ENCODE measurements at places on chromosomes 2 and 18.

DNA sequence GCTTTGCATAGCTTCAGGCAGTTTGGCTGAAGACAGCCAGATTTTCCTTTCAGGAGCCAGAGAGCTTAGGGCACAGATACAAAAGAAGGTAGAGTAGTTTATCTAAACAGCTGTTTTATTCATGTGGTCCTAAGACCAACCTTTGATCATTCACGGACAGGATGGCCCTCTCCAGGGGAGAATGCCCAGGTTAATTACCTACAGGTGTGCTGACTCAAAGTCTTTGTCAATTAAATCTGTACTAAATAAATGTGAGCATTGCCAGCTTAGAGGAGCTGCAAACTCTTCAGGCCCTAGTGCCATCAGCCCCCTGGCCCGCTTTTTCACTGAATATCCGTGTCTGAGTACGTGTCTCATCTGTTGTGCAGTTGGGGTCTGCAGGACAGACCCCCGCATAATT is 554.7 kb downstream of the NUP35 start:
- no peak for DNase-seq

DNA sequence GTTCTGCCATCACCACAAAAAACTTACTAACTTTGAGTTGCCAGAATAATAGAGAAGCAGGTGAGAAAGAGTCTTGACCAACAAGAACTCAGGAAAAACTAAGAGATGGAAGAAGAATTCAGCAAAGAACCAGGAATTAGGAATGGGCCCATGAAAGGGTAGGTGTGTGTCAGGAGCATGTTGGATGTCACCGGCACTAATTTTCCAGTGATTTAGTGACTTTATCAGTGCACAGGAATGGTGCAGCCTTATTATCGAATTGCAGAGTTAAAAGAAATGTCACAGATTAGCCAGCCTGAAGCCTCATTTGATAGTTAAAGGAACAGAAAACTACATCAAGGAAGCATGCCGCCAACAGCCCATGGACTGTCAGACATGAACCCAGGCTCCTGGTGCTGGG is 9.0 kb upstream of the BOD1L2 start:
- DNase-seq, result no peak

- DNase-seq, result no peak
Measured at GRCh38 chr2:72139471-72139873, 8.2 kb downstream of the CYP26B1 start.

DNA sequence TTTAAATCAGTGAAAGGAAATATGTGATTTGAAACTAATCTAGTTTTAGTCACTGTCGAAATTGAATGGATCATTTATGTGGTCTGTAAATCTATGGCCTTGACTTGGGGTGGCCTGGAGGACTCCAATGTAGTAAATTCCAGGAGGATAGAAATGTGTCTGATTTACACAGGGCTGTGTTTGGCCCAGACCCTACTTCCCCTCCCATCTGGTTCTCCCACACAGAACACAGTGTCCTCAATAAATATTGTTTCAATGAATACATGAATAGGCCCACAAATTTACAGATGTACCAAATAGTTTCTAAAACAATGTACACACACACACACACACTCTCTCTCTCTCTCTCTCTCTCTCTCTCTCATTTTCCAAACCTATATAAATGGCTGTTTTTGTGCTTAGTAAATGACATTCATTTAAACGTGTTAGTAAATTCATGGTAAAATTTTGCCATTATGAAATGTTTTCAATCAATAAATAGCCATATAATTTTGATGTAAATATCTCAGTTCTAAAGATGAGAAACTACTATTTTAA is 1.9 kb downstream of the CCDC68 start:
- no peak for DNase-seq

DNA sequence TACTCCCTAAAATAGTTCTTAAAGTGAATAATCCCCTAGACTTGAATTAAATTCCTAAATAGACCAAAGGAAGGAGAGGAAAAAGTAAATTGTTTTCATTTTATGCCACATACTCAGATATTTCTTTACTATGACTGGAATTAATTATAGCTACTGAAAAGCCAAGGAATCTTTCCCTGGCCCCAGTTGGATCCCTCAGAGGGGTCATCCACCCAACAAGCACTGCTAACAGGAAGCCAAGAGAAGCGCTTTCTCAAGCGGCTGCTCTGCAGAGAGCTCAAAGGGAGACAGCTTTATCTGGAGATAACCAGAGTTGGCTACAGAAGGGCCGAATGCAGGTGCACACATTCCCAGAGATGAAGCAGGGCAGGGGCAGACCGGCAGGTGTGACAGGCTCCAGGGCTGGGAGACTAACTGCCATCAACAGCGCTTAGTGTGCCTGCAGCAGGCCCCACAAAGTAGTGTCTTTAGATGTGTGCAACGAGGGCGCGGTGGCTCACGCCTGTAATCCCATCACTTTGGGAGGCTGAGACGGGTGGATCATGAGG is 51.1 kb downstream of the POLR1A start:
- no peak for DNase-seq

- DNase-seq, result no peak
Measured at GRCh38 chr2:226813148-226813701, 13.6 kb upstream of the IRS1 start.

DNA sequence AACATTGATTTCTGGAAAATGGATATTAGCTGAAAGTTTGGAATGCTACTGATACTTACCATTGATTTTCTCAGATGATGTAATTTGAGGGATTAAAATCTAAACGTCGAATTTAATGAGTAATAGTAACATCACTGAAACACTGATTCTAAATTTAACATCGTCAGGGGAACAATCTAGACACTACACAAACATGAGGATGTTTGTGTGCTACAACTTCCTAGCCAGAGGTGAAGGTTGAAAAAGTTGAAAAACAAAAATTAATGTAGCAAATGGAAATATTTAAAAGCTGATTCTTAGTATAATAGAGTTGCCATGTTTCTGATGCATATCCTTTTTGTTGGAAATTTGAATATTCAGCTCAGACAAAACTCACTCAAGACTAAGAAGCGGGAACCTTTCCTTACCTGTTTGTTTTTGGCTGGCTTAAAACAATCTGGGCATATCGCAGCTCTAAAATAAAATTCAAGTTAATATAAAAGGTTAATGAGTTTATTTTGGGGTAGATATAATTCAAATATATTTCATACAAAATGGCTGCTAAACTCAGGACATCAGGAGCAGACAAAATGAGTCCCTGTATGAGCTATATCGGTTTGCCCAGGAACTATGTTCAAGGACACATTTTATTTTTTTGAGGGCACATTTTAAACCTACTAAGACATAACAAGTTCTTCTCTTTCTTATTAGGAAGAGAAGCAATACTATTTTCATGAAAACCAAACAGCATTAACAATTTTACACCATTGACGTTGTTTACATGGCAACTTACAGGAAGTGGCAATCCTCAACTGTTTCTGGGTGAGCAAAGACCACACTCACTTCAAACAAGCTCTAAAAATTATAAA is 52.6 kb upstream of the PEX13 start:
- no peak for DNase-seq

DNA sequence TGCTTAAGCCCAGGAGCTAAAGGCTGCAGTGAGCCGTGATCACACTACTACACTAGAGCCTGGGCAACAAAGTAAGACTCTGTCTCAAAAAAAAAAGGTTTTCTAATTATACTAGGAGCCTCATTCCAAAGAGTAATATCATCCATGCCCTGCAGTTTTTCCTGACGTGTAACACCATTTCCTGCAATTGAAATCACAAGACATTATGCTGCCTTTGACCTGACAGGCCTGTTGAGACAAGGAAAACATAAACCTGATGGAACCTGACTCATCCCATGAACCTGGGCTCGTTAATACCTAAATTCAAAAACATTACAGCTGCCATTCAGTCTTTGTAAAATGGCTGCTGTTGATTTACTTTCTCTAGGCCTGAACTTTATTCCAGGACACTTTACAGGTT is 58.7 kb upstream of the PEX13 start:
- DNase-seq, result no peak

DNA sequence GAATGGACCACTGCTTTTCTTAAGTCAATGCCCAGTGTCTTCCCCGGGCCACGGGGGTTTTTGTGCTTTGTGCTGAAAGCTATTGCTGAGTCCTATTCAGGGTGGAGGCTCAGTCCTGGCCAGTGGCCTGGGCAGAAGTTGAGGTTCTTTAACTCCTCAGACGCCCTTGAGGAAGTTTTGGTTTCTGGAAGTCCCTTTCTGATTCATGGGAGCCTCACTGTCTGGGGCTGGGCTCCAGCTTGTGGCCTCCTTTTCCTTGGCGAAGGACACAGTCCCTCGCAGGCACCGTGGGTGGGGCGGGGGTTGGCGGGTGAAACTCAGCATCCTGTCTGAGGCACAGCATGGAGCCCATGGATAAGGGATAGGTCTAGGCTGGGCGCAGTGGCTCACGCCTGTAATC is 465.2 kb upstream of the HS6ST1 start:
- no peak for DNase-seq

GRCh38 chr2:202270487-202270886 is 4.9 kb downstream of the NOP58 start:
- no peak for DNase-seq

DNA sequence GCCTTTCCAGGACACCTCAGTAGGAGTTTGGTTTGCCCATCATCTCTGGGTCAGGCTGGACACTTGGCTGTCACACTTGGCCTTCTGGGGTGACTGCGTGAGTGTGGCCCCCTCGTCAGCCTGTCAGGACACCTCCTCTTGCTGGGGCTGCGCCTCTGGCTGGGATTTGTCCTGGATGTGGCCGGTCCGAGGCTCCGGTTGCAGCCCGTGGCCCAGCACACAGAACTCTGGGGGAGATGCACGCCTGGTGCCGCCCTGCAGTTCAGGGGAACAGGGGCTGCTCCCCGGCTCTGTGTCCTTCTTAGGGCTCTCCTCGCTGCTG is 9.6 kb downstream of the PCARE start:
- no peak for DNase-seq

DNA sequence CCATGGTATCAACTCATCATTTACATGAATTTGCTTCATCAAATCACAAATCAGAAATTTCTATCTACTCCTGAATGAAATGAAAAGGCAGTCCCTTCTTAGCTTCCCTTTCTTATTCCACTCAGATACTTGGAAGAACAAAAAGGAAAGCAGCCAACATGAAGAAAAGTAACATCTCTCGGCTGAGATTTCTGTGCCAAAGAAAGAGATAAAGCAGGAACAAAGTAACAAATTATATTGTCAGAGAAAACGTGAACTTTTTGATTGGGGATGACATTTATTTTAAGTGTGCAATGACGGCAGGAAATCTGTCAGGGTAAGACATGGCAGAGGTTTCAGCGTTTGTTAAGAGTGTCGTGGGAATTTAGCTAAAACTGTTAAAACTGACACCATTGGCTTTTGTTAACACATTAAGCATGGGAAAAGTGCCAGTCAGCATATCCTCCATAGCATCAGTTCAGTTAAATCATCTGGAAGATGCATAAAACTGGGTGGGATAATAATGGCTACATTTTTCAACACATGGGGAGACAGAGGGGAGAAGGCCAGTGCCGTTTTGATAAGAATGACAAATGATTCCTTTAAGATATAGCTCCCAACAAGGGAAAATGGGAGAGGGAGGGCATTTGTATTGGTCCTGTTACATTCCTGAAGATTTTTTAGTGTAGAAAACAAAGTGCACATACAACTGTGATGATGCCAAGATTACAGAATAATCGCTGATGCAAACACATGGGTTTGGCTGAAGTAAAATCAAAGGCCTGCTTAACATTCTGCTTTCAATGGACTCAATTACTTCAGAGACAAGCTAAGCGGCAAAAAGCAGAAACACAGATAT is 211.6 kb downstream of the ZNF521 start:
- no peak for DNase-seq

DNA sequence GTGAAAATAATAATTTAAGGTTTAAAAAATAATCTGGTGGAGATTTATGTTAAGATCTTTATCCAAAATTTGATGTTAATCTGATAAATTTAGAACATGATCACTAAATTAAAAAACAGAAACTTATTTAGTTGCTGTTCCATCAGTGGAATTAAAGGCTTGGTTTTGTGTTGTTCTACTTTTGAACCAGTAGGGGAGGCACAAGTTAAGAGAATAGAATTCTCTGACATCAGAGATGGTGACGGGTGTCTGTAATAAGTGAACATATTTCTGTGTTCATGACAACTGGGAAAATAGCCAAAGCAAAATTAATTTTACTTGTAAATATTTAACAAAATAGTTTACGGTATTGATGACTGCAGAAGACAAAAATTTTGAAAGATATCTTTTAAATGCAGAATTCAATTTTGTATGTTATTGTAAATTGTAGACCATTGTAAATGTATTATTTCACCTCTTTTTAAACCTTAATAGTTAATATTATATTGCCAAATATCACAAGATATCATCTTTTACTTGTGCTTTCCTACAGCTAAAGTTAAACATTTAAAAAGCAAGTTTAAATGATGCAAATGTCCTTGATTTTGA is 106.0 kb downstream of the UBR3 start:
- peak; percentile 45 for DNase-seq

GRCh38 chr2:173002751-173003541 is 72.7 kb upstream of the MAP3K20 start:
- no peak for DNase-seq

- no peak for DNase-seq
Measured at GRCh38 chr18:33660696-33661310, 82.8 kb downstream of the ASXL3 start.

GRCh38 chr2:4369826-4370419 is 666.5 kb downstream of the DCDC2C start:
- no peak for DNase-seq

GRCh38 chr2:143603846-143604565 is 474.8 kb downstream of the ARHGAP15 start:
- no peak for DNase-seq

GRCh38 chr2:235827585-235827992 is 333.7 kb downstream of the AGAP1 start:
- DNase-seq, result no peak

DNA sequence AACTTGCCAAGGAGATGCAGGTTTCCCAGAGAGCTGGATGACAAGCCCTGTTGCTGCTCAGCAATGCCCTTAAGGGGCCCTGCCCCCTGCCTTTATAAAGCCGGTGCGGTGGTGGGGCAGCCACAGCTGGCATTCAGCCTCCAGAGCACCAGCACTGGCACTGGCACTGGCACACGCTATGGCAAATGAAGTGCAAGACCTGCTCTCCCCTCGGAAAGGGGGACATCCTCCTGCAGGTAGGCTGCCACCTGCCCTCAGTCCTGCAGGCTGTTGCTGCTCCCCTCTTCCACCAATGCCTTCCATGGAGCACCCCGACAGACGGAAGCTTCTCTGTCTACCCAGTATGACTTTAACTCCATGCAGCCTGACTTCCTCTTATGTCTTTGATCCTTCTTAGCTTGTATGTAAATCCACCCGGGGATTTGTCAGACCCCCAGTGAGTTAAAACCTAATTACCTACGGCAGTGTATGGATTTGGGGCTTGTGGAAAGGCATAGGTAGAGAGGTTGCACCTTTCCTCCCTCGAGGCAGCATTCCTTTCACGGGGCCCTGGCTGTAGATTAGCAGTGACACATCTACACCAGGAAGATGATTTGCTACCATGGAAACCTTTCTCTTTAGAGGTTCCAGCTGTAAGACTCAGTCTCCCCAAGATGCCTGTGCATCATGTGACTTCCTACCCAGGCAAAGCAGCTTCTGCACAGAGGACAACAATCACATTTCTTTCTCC is at the start of gene DAPL1:
Gene DAPL1 (plus strand): TSS at position 123 of the 730 bp plus-strand sequence. CDS start 56 bp downstream, at position 179.
- DNase-seq, result no peak

All from NCI-H460 (cell line).